ENCODE measurements at places on chromosomes 16 and 17.

GRCh38 chr17:50020841-50021599, 26.0 kb upstream of the DLX3 start:
- no peak for DNase-seq

GRCh38 chr16:27759967-27760788, 210.2 kb downstream of the KATNIP start:
- DNase-seq, result peak; percentile 68

- no peak for DNase-seq
Observed at GRCh38 chr16:68396481-68396880, 51.8 kb downstream of the SMPD3 start.

GRCh38 chr17:12107905-12108304, 87.2 kb downstream of the MAP2K4 start:
- no peak for DNase-seq

DNA sequence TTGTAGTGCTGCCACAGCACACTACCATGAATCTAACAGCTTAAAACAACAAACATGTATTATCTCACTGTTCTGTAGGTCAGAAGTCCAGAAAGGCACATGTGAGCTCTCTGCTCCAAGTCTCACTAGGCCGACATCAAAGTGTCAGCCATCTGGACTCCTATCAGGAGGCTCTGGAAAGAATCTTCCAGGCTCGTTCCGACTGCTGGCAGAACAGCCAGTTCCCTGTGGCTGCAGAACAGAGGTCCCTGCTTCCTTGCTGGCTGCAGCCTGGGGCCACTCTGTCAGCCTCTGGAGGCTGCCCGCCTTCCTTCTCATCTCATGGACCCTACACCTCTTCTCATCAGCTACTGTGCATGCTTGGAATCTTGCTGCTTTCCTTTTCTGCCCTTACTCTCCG, 168.9 kb downstream of the CBLN1 start:
- DNase-seq, result no peak

- DNase-seq, result no peak
Observed at GRCh38 chr17:67203818-67204217, 41.2 kb downstream of the HELZ start.

DNA sequence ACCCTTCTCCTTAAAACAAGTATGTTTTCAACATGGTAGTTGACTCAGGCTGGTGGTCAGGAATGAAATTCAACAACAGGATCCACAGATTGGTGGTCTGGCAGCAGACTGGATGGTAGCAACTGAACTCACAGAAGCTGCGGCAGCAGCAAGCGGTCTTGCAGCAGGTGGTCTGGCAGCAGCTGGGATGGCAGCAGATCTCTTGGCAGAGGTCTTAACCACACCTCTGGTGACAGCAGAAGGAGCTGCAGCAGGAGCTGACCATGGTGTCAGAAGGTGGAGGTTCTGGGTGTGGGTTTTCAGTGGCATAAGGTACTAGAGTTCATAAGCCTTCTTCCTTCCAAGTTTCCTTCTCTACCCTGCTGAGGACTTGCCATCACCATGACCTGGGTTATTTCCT, 2.2 kb upstream of the KRTAP4-1 start:
- no peak for DNase-seq

DNA sequence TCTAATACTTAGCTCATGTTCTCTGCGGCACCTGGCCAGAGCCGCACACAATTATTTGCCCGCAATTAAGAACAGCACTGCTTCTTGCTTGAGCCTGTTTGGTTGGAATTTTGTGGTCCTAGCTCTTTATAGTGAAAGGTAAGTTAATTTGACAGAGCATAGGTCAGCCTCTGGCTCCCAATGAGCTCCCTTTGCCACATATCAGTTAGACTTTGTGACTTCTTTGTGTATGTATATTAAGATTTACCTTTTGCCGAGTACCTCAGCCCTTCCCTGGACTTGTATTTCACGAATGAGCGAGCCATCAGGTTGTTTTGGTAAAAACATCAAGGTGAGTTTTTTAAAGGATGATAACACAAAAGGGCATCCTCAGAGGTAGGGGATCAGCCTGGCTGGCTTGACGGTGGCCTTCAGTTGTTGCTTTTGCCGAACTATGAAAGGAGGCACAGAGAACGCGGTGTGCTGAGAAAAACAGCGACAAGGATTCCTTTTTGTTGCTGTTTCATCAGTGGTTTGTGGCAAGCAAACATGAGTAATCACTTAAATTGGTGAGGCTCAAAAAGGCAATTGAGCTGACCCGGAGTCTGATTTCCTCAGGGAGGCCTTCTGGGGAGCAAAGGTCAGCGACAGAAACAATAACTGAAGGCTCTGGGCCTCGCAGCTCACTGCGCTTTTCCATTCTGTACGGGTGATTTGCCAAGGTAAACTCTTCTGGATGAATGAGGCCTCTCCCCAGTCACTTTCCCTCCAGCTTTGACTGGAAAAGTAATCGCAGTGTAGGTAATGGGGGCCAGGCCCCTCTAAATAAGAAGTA, 163.6 kb downstream of the HS3ST3A1 start:
- DNase-seq, result no peak

DNA sequence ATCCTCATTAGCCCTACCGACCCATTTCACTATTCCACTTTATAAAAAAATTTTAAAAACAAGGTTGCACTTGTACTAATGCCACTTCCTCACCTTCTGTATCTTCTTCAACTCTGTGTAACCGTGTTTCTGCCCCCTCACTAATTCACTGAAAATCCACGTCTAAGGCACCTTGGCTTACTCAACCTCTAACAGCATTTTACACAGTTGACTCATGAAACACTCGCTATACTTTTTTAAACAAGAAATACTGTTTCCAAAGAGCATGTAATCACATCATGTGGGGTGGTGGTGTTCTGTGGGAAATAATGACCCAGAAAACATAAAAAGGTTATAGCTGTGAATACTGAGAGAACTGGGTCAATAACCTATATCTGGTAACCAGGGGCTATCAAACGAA, 79.9 kb downstream of the NCOR1 start:
- DNase-seq, result no peak

DNA sequence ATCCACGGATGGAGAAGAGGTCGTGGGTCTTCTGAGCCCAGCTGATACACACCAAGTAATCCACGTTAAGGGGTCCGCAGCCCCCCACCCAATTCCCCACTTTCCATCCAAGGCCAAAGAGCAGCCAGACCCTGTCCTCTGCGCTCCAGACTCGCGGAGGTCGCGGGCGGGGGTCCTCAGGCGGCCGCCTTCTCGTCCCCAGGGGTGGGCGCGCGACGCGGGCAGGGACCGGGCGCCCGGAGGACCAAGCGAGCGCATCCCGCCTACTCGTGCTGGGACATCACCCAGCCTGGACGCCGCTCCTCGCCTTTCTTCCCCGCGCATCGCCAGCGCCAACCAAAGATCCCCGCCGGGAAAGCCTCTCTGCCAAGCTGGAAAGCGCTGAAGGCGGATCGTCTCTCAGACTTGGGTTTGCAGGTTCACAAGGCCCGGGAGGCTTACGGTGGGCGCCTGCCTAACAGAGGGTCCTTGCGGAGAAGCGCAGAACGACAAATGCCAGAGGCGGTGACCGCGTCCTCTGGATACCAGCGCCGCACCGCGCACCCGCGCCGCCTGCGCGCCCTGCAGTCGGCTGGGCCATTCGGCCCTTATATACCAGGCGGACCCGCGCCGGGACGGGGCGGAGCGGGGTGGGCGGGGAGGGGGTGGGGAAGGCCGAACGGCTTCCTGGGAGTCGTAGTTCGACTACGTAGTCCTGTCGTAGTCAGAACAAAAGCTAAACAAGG, 471.6 kb downstream of the SOX9 start:
- peak; percentile 74 for DNase-seq

- no peak for DNase-seq
Observed at GRCh38 chr17:68085771-68086381, 50.3 kb downstream of the KPNA2 start.

DNA sequence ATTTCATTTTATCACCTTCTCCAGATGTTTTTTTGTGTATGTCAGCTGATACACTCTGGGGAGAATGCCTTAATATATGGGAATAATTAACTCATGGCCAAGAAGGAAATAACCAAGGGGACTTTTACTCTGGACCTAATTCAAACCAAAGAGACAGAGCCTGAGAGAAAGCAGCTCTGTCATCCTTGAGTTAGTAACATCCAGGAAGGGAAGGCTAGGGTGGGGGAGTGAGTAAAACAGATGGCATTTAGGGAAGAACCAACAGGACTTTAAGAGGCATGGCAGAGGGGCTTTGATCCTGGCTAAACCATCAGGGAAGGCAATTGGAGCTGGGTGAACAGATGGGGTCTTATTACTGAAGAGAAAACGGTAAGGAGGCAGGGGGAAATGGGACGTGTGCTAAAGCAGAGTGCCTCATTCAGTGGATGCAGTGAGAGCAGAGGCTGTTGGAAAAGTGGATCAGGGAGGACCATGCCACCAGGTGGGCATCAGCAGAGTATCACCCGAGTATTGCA, 2.5 kb upstream of the SMPD3 start:
- DNase-seq, result no peak

- no peak for DNase-seq
Observed at GRCh38 chr17:21458054-21458453, 81.9 kb downstream of the KCNJ12 start.

DNA sequence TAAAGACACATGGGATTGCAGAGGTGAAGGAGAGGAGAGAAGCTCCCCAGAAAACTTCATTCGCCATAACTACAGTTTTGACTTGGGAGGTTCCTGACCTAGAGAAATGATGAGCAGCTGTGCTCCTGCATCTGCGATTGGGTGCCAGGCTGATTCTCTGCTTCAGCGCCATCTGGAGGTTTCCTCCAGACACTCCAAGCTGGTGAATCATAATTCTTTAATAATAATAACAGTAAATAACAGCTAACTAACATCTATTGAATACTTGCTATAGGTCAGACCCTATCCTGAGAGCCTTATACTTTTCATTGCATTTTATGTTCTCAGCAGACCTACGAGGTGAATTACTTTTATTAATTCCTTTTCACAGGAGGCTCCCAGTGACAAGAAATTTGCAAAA, 575.8 kb downstream of the TOX3 start:
- no peak for DNase-seq

- DNase-seq, result no peak
Observed at GRCh38 chr16:48462106-48462740, 77.0 kb upstream of the SIAH1 start.

DNA sequence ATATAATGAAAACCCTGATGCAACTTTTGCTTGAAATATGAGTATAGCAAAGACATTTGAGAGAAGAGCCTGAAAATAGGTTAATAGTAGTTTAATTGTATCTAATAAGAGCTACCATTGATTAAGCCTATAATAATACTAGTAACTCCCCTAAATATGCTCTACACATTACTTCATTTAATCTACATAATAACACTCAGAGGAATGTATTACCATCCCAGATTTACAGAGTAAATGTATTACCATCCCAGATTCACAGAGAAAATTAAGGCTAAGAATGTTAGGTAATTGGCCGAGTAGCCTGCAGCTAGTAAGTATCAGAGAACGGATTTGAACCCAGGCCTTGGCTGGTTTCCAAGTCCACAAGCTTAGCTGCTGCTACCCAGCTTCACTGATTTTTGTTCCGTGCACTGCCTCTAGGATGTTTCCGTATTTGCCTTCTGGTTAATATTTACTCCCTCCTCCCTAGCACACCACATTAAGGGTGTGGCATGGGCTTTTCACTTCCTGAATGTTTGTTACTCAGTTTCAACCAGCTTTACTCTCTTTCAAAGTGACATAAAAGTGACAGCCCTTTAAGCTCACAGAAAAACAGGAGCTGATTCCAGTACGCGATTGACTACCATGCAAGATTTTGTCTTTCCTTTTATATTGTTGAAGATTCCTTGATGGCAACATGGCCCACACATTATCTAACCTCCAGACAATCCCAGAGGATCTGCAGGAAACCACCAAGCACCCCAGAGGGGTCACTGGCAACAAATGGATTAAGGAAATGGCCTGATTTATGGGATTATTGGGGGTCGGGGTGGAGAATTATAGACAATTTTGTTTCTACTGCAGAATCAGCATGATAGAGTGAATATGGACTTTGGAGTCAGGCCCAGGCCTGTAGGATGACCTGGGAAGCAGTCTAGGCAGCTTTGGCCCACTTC, 26.7 kb upstream of the TOX3 start:
- no peak for DNase-seq
